ENCODE measurements at places on chromosomes 7 and 10.
A peak's percentile ranks its signal among the peaks of the same experiment; 100 is the strongest.

DNA sequence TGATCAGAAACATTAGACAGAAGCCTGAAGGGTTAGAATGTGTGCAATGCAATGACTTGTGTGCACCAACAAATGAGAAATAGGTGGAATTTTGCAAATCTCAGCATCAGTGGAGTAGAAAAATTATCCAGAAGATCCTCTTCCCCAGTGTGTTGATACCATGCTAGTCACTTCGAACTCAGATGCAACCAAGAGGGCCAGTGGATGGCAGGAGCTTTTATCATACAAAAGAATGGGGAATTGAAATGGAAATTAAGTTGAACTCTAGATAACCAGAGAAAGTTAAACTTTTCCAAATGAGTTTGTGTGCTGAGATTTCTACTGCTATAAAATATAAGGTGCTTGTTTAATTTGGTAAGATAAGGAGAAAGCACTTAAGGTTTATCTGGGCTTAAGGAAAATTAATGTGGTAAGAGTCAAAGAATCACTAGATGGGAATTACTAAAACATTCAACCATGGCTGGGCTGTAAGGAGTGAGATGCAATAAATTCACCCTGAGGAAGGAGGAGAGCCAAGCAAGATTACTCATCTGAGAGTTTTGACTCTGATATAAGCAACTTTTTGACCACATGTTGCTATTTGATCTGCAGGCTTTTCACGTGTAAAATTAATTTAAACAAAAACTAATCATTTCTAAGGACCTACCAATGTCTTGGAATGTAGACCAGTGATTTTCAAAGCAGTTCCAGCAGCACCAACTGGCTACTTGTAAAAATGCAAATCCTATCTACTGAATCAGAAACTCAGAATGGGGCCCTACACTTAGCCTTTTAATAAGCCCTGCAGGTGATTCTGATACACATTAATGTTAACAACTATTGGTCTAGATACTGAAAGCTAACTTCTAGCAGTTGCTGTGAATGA, 113.2 kb downstream of the CDC14C start:
- no peak for DNase-seq

- no peak for DNase-seq
These were observed 13.4 kb upstream of the HNRNPH3 start for GRCh38 chr10:68318331-68319059.

GRCh38 chr7:32075612-32076011, 5.4 kb upstream of the PDE1C start:
- no peak for DNase-seq

DNA sequence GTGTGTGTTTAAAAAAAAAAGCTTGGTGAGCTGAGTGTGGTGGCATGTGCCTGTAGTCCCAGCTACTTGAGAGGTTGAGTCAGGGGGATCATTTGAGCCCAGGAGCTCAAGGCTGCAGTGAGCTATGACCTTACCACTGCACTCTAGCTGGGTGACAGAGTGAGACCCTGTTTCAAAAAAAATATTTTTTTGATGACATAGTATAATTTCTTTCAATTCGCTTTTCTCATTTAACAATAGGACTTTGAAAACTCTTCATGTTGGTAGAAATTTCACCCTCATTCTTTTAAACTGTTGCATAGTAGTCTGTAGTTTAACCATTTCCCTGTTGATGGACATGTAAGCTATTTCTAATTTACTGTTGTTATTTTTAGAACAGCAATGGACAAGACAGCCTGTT, 55.7 kb upstream of the EXOC6 start:
- DNase-seq = no peak

DNA sequence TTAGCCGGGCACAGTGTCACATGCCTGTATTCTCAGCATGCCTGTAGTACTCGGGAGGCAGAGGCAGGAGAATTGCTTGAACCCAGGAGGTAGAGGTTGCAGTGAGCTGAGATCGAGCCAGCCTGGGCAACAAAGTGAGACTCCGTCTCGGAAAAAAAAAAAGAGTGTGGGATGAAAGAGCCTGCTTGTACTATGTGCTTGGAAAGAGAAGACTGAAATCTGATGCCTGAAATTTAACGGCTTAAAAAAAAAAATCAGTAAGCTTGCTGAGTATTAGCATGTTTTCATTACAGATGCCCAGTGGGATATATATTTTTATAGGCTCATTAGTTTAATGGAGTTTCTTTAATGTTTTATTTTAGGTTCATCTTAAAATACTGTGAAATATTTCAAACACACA, 4.2 kb downstream of the NT5C2 start:
- DNase-seq = no peak

- DNase-seq = no peak
These were observed 181.1 kb upstream of the NAMPT start for GRCh38 chr7:106465704-106466468.

DNA sequence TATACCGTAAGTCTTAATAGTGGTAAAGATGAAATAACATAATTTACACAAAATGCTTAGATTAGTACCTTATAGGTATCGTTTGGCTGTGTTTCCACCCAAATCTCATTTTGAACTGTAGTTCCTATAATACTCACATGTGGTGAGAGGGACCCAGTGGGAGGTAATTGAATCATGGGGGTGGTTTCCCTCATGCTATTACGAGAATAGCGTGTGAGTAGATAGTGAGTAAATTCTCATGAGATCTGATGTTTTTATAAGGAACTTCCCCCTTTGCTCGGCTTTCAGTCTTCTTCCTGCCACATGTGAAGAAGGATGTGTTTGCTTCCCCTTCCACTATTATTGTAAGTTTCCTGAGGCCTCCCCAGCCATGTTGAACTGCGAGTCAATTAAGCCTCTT, 426.3 kb upstream of the POT1 start:
- DNase-seq = no peak

DNA sequence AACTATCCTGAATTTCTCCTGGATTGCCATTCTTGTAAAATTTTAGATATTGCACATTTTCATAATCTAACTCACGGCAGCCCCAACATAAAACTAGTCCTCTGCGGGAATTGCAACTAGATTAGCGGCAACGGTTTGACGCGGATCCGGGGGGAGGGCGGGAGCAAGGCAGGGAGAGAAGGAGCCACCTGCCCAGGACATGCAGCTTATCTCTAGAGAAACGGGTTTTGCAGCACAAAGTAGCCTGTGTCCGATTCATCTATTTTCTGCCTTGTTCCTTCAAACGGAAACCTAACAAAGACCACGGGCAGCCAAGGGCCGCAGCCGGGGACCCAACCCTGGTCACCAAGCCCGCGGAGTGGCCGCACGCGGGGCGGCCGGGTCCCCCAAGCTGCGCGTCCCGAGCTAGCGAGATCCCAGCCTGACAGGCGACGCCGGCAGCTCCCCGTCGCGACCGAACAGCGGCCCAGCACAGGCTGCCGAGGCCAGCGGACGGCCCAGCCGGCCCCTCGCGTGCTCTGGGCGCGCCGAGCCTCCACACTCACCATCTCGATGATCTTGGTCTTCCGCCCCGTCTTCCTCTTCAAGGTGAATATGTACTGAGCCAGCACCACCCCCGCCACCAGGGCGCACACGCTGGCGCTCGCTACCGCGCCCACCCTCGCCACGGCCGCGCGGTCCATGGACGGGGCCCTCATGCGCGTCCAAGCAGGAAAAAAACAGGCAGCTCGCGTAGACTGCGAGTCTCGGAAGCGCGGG, at the start of gene NT5C3A:
TSS of gene NT5C3A (minus strand) at position 754 of the 759 bp plus-strand sequence. CDS start at position 683, 71 bp downstream.
- peak; percentile 17 for DNase-seq

DNA sequence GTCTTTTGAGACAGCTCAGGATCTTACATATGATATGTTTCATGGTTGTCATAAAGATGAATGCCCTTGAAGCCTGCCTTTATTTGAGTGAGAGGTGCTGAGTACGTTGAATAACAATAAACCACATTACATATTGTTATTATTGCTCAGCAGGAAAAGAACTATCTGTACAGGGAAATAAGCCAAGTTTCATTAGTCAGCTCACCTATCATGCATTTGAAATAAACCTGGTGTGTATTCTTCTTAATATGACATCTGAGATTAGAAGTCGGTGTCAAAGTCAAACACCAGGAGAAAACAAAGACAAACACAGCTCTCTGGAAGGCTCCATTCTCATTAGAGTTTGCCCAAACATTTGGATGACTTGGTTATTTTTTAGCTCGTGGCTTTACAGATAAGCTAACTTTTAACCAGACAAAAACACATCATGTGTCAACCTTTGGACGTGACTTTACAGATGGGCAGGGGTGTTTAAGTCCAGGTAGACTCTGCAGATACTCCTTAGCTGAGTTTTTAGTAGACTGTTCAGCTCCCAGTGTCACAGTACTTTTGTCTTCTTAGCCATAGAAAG, 71.2 kb upstream of the AOAH start:
- DNase-seq = no peak

GRCh38 chr10:120978589-120979252, 127.6 kb downstream of the WDR11 start:
- no peak for DNase-seq

- DNase-seq = no peak
These were observed 33.0 kb downstream of the MAGI2 start for GRCh38 chr7:79420464-79420863.

GRCh38 chr7:69739931-69740431, 141.7 kb downstream of the AUTS2 start:
- DNase-seq = no peak

GRCh38 chr7:127738859-127739258, 86.9 kb downstream of the SND1 start:
- DNase-seq = no peak

DNA sequence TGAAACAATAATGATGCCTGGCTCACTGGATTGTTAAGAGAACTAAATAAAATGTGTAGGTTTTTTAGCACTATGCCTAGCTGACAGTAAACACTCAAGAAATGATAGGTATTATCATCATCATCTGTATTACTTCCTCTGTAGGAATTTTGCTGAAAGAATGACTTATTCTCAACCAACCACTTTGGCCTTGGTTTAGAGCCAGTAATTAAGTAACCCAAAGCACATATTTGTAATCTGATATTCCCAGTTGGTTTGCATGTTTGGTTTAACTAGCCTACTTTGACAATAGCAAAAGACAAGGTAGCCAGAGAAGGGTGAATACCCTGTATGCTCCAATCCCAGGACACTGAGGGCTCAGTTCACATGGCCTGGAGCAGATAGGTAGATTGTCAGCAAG, 34.4 kb downstream of the BCAP29 start:
- DNase-seq = no peak

DNA sequence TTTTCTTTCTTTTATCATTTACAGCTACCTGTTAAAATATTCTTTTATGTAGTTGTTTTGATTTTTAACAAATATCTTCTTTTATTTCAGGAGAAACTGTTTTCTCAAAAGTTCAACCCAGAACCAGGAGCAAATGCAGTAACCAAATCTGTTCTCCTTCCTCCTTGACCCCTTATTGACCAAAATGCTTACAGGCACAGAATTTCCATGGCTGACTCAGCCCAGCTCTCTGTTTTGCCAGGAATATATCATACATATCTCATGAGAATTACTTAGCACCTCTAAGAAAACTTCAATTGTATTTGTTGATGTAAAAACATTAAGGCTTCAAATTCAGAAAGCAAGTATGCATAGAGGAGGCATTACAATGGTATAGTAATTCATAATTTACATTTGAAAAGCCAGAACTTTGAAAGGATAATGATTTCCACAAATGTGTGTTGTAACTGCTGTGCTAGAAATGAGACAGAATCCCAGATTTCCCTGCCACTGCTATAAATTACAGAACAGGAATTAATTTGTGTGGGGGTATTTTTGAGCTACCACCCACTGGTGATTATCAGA, 2.2 kb downstream of the GSAP start:
- DNase-seq = no peak

DNA sequence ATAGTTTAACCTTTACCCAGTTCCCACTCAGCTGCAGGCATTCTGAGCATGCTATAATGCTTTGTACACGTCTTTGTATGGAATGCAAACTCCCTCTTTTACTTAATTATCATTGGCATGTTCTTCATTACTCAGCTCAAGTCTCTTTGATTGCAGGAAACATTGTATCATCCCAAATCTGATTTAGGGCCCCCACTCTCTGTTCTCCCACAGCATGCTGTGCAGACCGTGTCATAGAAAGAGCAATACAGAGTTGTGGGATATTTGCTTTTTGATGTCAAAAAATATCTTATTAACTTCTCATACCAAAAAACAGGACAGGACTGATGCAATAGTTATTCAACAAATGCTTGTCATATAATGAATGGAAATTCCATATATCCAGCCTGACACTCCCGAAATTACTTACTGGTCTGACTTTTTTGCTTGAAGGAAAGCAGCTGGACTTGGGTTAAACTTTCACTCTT, 1081.5 kb upstream of the C7orf33 start:
- no peak for DNase-seq

DNA sequence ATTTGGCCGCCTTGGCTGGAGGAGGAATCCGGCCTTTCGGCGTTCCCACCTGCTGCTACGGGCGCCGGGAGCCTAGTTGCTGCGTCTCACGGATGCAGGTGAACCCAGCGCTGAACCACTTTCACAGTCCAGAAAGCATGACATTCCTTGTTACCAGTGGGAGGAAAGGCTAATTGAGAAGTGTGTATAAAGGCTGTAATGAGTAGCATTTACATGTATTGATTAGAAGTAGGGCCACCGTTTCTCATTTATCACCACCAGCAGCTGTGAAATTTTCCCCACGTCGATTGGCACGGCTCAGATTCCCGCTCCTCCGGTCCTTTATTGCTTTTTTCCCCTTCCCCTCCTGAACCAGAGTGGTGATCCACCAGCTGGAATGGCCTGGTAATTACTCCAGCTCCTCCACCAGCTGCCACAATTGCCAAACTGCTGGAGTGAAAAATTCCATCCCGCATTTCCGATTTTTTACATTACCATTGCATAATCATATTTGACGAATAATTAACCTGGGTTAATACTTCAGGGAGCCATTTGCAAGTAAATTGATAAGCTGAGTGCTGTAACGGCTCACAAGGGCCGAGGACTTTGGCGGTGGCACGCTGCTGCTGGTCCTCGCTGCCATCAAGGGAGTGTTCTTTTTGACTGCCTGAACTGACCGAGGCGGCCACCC, 153.3 kb downstream of the POU6F2 start:
- DNase-seq = no peak

DNA sequence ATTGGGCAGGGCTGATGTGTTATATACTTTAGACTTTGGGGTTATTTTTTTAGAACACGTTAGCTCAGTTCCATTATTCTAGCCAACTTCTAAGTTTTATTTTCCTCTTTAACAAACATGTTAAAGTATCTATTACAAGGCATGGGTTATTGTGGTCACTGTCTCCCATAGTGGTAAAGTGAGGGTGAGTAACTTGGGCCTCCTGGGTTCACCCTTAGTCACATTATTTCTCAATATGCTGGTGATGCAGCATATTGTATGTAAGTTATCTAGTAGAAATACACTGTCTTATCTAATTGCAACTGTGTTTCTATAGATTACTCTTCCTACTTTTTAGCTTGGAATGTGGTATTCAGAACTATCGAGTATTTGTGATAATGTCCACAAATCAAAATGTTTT, 65.9 kb downstream of the BBS9 start:
- no peak for DNase-seq

- no peak for DNase-seq
These were observed 99.8 kb downstream of the TCF7L2 start for GRCh38 chr10:113049881-113050280.
